ENCODE measurements at places on chromosomes 6 and 20.

DNA sequence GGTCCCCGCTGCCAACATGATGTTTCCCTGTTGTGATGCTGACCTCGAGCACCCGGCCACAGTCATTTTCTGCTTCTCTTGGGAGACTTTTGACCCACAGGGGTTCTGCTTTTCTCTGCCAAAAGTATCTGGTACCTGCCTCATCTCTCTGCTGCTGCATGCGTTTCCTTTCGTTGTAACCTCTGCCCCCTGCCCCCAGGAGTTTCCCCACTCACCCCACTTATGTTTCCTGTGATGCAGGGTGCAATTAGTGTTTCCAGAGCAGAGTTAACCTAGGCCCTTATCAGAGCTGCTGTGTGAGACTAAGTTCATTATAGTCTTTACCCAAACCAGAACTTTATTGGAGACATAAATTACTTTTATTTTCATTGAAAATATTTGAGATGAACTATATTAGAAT lies 65.2 kb upstream of the EDN3 start:
- no peak for DNase-seq

DNA sequence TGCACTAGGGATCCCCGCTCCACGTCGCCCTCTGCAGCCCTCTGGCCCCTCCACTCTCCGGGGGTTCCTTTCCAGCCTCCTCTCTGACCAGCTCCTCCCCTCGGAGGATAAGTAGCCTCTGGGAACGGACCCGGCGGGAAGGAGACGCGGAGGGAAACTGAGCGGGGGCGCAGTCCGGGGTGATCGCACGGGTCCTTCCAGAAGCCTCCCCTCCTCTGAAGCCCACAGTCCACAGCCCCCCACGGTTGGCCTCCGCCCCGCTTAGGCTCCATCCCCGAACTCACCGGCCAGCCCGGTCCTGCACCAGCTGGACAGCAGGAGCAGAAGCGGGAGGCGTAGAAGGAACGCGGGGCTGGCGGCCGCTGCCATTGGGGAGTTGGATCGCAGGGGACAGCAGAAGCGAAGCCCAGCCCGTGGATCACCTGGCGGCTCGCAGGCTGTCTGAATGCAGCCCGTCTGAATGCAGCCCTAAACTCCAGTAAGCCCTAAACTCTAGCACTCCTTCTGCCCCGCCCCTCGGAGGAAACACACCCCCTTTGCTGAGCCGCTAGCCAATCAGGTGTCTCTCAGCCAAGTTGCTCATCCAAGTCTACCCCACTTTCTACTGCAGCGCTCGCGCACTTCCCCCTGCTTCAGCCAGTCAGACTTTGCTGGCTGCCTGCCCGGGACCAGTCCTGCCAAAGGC lies at the start of gene RAET1G:
RAET1G (minus strand) TSS at position 480 of the 685 bp plus-strand sequence; CDS start at position 369, 111 bp downstream.
- peak; percentile 67 for DNase-seq

GRCh38 chr6:154791556-154792317 lies 58.5 kb downstream of the SCAF8 start:
- DNase-seq, result peak; percentile 11

DNA sequence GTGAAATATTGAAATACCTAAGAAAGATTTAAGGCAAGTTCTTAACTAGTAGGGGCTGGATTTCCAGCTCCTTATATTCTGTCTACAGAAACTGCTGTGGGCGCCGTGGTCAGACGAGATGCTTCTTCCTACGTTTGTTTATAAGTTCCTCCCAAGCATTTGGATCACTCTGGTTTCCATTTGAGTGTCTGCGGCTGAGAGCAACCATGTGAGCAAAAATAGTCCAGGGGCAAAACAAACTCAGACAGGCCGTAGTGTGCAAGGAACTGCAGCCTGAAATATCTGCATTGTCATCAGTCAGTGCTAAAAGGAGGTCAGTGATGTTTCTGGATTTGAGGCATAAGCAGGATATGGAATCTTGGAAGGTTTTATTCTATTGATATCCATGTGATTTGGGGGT lies 485.9 kb upstream of the JAG1 start:
- DNase-seq, result peak; percentile 74

DNA sequence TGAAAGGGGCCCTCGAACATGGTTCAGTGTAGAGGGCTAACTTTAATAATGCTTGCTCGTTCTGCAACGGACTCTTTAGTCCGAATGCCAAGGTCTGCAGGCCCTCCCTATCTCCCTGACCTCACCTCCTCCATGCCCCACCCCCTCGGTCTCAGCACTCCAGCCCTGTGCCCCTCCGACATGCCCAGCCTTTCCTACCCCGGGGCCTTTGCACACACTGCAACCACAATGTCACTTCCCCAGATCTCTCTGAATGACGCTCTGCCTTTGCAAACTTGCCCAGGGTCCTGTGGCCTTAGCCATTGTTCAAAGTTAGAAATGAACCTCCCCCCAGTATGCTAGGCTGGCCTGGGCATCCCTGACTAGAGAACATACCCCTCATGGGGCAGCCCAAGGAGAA lies 50.0 kb upstream of the NFATC2 start:
- DNase-seq, result no peak

DNA sequence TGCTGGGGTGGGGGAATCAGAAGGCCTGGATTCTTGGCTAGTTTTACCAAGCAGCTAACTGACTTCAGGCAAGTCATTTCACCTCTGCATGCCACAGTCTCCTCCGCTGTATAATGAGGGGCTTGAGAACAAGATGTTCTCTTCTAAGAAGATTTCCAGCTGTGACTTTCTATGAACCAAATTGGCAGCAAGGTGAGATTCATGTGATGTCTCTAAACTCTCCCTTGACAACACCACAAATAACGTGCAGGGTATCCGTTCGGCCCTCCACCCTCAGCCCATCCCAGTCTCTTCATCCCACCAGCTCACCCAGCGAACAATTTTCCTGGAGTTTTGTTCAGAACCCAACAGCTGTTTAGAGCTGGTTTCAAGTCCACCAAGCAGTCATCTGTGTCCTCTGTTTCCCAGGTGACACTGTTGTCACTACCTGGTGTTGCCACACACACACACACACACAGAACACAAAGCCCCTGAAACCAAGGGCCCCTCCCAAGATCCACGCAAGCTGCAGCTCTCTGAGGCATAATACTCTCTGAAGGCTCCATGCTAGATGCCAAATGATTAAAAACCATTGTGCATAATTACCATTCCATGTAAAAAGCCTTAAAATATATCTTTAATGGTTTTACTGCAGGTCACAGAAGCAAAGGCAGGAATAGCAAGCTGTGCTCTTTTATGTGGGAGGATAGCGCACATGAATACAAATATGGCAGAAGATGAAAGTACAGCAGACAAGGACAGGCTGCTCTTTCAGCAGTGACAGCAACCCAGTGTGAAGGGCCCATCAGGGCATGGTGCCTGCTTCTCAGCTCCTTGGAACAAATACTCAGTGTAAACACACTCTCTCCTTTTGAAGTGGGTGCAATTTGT lies 48.2 kb downstream of the ARHGAP18 start:
- no peak for DNase-seq

- DNase-seq, result no peak
Measured at GRCh38 chr6:95285881-95286280, 291.5 kb upstream of the MANEA start.

- DNase-seq, result no peak
Measured at GRCh38 chr6:16816891-16817290, 55.6 kb upstream of the ATXN1 start.

All from inflammatory macrophage (primary cell).